Right forelimb (tissue), 1 donor: ENCODE measurements at places on chromosomes 12 and 14.

DNA sequence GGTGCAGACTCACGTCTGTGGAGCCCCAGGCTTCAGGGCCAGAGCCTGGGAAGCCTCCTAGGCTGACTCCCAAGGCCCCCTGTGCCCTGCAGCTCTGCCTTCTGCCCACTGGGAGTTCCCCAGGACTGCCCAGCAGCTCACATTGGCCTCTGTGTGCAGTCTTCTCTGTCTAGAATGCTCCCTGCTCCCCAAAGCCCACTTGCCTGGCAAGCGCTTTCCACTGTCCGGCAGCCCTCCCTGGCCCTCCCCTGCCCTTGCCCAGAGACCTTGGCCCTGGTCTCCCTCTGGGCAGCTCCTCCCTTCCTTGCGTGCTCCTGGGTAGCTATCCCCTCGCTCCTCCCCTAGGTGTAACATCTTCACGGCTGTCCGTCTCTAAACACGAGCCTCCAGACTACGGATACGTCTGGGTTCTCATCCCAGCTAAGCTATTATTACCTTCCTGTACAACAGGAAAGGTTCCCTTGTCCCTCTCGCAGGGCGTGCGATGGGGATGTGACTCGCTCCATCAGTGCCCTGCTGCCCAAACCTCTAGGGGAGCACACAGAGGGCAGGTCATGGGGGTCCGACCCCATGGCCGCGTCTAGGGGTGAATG, 325.5 kb upstream of the RTL1 start:
- DNase-seq = peak; percentile 41

- peak; percentile 83 for DNase-seq
Observed at GRCh38 chr12:49580572-49581535, 12.9 kb upstream of the MCRS1 start.

DNA sequence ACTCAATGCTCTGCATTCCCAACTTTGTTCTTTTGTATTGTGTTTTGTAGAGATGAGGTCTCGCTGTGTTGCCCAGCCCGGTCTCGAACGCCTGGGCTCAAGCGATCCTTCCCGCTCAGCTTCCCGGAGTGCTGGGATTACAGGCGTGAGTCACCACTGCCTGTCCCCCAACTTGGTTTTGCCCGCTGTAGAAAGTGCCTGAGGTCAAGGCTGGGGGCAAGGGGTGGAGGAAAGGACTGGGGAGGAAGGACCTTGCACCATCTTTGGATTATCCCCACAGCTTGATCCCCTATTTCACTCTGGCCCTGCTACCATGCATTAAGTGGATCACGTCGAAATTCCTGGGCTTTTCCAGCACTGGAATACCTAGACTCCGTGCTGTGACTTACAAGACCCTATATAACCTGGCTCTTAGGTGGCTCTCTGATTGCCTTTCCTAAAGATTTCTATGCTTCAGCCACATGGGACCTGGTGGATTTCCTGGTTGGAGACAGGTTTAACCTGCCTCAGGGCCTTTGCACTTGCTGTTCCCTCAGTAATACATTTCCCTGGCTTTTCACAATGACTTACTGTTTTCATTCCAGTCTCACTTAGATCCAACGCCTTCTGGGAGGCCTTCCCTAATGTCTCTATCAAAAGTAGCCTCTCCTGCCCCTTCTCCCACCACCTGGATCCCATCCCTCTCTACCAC, 608 bp upstream of the PIANP start:
- no peak for DNase-seq

GRCh38 chr12:18281941-18282340, 20.6 kb downstream of the PIK3C2G start:
- DNase-seq = no peak

GRCh38 chr14:29603696-29604095, 324.0 kb downstream of the PRKD1 start:
- DNase-seq = no peak

- no peak for DNase-seq
Observed at GRCh38 chr14:101251812-101252442, 309.4 kb upstream of the DIO3 start.

- DNase-seq = no peak
Observed at GRCh38 chr14:29462772-29463171, 464.9 kb downstream of the PRKD1 start.

DNA sequence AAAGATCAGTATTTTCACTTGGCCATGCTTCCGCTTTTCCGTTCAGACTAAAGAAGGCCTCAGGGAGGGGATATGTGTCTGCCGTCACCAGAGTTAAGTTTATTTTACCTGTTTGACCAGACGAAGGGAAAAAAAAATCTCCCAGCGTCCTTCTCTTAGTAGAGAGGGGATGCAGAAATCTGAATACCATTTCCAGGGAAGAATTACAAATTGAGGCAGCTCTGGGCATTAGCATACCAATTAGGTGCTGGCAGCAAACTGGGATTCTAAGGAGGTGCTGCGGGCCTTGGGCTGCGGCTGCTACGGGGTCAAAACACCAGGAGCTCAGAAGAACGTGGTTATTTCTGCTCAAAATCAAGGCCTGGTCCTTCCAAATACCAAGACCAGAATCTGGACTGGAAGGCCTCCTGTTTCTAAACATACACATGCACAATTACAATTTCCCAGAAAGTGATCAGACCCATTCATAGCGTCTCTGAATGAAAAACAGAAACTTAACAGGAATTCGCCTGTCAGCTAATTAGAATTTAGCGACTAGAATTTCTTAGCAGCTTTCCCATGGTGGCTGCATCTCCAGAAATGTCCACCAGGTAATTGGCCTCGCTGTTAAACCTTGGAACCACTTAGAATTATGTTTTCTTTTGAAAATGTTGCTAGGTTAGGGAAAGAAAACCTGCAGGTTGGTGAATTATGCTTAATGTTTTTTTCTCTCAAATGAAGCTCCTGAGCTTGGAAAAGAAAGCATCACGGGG, 617.0 kb downstream of the VRK1 start:
- no peak for DNase-seq

- peak; percentile 54 for DNase-seq
Observed at GRCh38 chr12:132827763-132828703, 636 bp downstream of the GOLGA3 start.

DNA sequence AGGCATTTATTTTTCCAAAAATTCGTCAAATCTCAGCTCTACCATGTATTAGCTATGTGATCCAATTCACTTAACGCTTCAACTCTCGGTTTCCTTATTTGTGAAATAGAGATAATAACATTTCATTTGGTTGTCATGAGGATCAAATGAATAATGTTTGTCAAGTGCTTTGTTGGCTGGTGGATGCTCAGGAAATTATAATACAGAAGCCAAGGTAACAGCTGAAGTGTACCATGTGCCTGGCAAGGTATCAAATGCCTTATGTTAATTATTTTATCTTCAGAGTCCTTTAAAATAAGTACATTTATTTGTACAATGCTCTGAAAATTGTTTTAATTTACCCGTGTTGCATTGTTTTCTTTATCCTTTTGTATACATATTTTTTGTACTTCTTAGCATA, 6.1 kb upstream of the PRKCH start:
- DNase-seq = no peak

DNA sequence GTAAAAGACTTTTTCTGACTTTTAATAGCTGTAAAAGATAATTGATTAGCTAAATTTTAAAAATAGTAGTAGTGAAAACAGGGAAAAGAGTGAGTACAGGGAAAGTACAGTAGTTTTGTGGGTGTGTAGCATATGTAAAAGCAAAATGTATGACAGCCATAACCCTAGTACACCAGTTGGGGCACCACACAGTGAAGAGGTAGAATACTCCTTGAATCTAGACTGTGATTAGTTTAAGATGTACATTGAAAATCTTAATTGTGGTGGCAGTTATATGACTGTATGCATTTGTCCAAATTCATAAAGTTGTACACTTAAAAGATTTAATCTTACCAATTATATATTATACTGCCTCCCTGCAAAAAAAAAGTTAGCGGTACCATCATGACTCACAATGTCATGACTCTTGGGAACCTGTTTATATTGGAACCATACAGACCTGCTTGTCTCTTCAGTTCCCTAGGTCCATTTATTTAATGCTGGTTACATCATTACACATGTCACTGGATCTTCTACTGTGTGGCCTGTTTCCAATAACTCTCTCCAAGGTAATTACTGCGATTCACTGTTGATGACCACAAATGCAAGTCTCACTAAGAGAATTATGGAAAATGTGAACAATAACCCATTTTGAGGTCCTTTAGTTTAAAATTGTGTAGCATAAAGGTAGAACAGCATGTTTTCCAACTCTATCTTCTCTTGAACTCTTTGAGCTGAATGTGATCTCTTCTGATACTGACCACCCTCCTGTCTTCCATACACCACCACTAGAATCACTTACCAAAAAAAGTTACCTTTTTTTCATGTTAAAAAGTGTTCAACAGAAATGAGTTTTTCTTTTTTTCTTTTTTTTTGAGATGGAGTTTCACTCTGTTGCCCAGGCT, 264.2 kb upstream of the AMIGO2 start:
- DNase-seq = no peak

GRCh38 chr14:56874375-56874774, 64.1 kb upstream of the OTX2 start:
- no peak for DNase-seq

GRCh38 chr14:74144789-74145188, 60.0 kb downstream of the LIN52 start:
- no peak for DNase-seq

DNA sequence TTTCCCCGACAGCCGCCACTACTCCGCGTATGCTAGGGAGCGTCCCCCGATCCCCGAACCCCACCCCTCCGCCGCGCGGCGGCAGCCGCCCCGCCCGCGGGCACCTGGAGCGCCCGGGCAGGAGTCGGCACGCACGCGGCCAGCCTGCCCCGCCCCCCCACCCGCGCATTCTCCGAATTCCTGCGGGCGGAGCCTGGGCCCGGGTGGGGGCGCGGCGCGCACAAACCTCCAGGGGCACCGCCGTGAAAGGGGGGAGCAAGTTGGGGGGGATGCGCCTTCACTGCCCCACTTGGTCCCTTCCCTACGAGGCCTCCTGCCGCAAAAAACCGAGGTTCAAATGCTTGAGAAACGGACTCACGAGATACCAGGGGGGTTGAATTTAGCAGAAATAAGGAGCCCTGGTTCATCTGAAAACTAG, 1.7 kb downstream of the AJUBA start:
- DNase-seq = peak; percentile 77

DNA sequence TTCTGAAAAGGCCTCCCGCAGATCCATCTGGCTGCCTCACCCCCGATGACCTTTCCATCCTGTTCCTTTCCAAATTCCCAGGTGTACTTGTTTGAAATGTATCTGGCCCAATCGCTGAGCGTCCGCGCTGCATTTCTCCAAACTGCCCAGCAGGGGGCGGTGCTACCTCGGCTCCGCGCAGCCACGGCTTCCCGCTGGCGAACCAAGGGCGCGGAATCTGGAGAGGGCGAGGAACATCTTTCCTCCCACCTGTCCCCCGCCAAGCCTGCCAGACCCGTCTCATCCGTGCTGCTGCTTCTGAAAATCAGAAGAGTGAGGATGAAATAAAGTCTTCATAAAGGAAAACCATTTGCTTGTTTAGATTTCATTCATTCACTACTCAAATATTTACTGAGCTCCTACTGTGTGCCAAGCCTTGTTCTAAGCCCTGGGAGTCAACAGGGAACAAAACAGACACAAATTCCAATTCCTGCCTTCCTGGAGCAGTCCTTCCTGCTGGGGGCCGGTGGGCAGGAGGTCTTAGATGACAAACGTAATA, 16.8 kb upstream of the MYL2 start:
- DNase-seq = peak; percentile 80

- DNase-seq = no peak
Observed at GRCh38 chr12:96237035-96237434, 42.9 kb downstream of the ELK3 start.
